ENCODE measurements at places on chromosomes 11 and 22. TPM values are rescaled to one million over a fixed set of nuclear protein-coding genes. Genes with fewer than 3 reads are reported as not detected.

GRCh38 chr11:111474432-111474831 lies 37.8 kb downstream of the BTG4 start:
- DNase-seq = no peak

DNA sequence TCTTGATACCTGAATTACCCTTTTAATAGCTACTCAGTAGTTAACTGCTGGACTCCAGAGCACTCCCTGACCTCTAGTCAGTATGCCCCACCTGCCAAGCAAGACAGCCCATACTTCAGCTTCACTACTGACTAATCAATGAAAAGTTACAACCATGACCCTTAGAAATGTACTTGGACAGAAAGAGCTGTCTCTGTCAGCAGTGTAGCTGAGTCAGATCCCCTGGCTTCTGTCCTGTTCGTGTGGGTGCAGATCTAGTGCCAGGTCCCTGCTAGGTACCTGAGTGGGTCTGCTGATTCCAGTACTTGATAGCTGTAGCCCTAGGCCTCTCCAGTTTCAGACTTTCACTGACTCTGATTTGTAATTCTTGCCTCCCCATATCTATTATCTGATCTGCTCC lies 265.8 kb upstream of the POU2AF2 start:
- no peak for DNase-seq

Gene CDC42EP2
- 3.4 TPM for total RNA-seq

- no peak for DNase-seq
Observed at GRCh38 chr22:36863979-36864378, 3.2 kb downstream of the NCF4 start.

DNA sequence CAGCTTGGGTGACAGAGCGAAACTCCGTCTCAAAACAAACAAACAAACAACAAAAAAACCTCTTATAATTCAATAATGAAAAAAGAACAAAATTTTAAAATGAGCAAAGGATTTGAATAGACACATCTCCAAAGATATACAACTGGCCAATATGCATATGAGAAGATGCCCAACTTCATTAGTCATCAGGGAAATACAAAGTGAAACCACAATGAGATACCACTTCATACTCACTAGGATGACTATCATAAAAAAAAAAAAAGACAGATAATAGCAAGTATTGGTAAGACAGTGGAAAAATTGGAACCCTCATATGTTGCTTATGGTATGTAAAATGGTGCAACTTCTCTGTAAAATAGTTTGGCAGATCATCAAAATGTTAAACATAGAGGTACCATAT lies 28.7 kb upstream of the BARX2 start:
- no peak for DNase-seq

All from activated T-helper 2 cell treated with anti-CD3 and anti-CD28 coated beads, Interferon-gamma antibody, Interleukin-2, Interleukin-4, amounts not matched to agents 10 μg/mL and 5 μg/mL and 100 μg/mL, durations not matched to agents 14 hours and 24 hours and 36 hours (primary cell).